ENCODE measurements at places on chromosomes 16 and 17.

GRCh38 chr17:2613089-2613808 lies 19.8 kb downstream of the PAFAH1B1 start:
- no peak for DNase-seq

DNA sequence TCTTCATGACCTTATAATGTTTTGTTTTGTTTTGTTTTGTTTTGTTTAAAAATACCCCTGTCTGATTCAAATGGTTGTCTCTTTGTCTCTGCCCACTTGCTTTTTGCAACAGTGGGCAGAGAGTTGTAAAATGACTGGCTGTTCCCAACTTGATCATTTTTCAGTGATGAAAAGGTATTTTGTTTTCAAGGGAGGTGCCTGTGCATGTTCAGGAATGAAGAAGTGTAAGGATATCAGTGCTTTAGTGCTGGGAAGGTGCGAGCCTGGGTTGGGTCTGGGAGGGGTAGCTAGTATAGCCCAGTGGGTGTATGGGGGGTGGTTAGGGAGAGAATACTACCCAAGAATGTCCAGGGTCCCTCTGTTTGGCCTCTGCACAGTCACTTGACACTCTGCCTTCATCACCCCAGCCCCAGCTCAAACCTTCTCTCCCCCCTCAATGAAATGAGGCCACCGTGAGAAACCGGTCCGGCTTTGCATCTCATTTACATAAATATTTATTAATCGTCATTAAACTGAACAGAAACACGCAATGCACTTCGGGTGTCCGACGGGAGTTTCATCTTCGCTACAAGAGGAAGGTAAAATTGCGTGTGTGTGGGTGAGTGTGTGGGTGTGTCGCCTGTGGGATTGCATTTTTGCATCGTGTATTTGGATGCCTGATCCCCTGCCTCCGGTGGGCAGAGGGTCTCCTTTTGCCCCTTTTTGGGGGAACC lies 4.3 kb downstream of the NEUROD2 start:
- no peak for DNase-seq

DNA sequence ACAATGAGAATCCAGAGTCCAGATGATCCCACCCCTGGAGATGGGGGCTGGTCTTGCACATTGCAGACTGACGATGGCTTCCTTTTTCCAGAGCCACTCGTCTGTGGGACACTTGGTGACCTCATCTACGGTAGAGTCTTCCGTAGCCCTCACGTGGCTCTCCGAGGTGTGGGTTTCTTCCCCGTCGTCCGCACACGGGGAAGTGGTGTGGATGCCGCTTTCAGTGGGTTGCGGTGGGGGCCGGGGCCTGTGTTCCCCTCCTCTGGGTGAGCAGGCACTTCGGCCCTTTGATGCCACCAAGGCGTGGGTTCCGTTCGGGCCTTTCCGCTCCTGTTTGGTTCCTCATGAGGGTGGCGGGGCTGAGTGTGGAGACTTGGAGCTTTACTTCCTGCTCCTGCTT lies 21.4 kb downstream of the BAIAP2 start:
- no peak for DNase-seq

DNA sequence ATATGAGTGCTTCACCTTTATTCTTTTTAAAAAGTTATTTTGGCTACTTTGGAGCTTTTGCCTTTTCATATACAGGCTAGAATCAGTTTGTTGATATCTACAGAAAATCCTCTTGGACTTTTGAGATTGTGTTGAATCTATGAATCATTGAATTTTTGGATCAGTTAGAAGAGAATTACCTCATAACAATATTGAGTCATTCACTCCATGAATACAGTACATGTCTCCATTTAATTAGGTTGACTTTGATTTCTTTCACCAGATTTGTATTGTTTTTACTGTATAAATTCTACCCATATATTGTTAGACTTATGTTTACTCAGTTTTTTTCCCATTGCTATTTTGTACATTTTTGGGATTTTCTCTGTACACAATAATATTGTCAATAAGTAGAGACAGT lies 54.4 kb downstream of the TAOK1 start:
- DNase-seq: no peak

GRCh38 chr16:30602616-30603277 lies 7.4 kb downstream of the ZNF689 start:
- DNase-seq: no peak

- DNase-seq: no peak
Measured at GRCh38 chr17:49241692-49242397, 11.3 kb upstream of the PHOSPHO1 start.

DNA sequence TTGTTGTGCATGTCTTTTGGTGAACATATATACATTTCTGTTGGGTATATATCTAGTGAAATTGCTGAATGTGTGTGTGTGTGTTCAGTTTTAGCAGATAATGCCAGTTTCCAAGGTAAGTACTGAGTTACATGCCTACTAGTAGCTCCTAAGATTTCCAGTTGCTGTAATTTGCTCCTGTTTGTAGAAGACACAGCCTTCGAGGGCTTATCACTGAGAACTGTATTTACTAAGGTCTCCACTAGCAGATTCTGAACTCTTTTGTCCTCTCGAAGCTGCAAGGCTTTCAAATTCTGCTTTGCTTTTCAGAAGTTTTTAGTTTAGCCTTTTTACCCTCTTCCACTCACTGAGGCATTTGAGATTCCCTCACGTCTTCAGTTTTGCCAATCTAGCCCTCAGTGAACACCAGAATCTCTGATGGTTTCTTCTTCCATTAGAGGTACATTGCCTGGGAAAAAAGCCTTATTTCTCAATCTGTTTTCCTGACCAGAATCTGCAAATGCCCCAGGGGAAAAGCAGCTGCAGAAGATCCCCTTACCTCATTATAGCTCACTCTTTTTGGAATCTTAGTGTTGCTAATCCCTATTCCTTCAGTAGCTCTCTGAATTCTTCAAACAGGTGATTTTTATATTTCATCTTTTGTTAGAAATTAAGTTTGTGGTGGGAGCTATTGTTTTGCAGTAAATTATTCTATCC lies 52.9 kb downstream of the NF1 start:
- DNase-seq: no peak

- peak; percentile 43 for DNase-seq
Measured at GRCh38 chr17:55090079-55090492, 121.5 kb downstream of the STXBP4 start.

DNA sequence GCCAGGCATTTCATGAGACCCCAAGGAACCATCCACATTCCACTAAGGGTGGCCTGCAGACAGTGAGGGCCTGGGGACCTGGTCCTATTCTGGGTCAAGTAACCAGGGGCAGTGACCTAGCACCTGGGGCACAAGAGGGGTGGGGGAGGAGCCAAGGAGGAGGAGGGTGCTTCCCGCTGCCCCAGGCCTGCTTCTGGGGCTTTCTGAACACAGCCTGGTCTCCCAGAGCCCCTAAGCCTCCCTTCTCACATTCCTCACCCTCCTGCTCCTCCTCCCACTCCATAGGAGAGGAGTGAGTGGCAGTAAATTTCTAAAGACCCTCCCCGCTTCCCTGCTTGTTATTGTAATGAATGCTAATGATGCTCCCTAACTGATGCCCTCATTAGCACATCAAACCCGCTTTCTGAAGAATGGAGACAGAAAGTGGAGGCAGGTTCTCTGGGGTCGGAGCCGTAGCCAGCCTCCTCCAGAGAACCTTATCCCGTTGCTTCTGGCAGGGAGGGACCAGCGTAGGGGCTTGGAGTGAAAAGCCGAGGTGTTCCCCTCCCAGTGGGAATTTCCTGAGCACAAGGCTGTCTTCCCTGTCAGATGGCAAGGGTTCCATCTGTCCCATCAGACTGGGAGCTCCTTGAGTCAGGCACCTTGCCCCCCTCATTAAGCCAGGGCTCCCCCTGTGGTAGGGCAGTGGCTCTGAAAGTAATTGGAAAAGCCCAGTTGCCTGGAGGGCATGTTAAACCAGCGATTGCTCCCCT lies 3.7 kb upstream of the SRCIN1 start:
- no peak for DNase-seq
